ENCODE measurements at places on chromosomes 1 and 21.

- DNase-seq: no peak
Measured at GRCh38 chr1:27676410-27676809, 4.4 kb upstream of the IFI6 start.

DNA sequence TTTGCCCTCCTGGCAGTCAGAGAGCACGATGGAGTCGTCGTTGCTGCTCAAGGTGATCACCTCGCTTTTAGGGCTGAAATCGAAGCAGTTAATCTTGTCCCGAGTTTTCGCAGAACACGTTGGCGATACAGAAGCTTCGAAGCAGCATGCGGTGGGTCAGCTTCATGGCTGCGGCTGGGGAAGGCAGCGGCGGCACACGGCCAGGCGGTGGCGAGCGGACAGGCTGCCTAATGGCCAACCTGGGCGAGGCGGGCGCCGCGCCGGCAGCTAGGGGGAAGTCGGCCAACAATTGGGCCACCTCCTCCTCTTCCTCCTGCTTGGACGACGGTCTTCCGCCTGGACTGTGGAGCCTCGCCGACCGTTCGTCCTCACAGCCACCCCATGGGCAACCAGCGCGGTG lies 34.8 kb downstream of the CDC7 start:
- no peak for DNase-seq

DNA sequence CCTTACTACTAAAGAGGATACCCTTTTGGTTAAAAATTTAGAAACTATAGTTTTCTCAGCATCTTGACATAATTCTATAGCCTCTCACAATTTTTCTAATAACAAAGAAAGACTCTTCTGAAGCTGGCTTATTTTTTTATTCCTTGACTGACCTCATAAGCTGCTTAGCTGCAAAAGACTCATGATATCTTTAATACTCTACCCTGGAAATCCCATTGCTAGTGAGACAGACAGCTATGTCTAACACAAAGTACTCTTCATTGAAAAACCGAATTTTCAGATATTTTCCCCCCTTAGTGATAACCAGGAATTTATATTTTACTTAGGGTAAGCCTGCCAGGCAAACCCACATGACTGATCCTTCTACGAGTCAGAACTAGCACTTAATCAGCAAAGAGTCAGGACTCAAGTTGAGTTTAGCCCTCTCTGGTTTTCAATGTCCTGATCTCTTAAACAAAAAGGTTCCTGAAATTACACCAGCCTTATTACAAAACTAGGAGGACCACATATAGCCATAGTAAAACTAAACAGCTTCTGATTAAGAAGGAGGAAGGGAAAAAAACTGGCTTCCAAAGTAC lies 56.9 kb downstream of the ENAH start:
- no peak for DNase-seq

DNA sequence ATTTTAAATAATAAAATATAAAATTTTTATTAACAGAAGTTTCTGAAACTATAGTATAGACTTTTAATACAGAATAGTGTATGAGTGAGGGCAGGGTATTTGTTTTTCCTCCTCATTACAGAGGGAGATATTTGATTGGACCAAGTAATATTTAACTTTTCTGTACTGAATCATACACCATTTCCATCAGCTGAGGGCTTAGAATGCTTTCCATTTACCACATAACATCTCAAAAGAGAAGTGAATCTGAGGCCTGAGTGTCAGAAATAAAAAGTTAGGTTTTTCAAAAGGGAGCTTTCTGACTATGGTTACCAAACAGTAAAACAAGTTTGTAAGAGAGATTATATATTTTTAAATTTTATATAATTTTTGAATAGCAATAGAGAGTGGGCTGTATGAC lies 29.5 kb downstream of the TLCD4 start:
- DNase-seq: no peak

DNA sequence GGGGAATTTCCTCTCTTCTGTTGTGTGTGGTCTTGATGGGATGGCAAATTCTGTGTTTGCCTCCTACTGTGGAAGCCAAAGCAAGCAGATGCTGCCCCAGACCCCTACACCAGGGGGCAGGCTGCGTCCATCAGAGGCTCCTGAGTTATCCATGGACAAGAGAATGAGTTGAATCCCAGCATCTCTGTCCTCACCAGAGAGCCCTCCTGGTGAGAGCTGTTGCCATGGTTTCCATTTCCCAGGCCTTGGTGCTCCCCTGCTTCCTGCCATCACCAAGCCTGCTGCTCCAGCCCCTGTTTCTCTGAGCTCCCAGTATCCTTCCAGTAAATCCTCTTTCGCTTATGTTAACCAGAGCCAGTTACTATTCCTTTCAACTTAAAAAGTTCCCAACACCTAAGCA lies 20.4 kb upstream of the GNG12 start:
- no peak for DNase-seq

- DNase-seq: no peak
Measured at GRCh38 chr1:168613038-168613451, 36.6 kb downstream of the XCL1 start.

DNA sequence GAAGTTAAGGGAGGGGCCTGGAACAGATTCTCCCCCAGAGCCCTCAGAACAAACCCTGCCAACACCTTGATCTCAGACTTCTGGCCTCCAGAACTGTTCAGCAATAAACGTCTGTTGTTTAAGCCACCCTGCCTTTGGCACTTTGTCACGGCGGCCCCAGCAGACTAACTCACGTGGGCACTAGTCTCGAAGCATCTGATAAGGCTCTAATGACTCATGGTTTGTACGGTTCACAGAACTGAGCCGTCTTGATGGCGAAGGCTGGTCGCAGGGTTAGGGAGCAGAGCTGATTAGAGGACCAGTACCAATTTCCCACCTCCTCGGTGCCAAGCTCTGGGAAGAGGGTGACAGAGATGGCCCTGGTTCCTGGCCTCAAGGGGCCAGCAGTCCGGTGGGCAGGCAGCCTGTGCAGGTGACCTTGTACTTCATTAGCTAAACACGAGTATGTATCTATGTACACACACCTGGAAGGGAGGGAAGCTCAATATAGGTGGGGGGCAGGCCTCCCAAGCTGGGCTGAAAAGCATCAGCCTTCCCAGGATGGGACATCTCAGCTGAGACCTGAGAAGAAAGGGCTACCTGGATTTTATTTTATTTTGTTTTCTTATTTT lies 112.8 kb downstream of the MRPS6 start:
- DNase-seq: no peak

- no peak for DNase-seq
Measured at GRCh38 chr21:42058631-42059111, 12.4 kb upstream of the UMODL1 start.

DNA sequence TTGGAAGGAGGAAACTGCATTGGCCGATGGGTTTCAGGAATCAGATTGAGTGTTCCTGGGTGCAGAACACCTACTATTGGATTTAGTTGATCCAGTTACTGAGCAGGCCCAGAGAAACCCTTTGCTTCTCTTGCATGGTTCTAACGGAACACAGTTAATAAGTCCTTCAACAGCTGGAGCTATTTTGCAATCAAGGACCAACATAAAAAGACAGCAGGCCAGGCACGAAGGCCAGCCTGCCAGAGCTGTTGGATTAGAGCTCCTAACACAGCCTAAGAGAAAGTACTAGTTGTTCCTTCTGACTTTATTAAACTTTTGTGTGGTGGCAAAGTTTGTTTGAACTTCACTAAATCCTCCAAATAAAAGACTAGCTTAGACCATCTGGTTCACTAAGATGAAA lies 148.0 kb upstream of the LMO4 start:
- no peak for DNase-seq

GRCh38 chr1:15231714-15232201 lies 15.3 kb upstream of the FHAD1 start:
- DNase-seq: no peak

DNA sequence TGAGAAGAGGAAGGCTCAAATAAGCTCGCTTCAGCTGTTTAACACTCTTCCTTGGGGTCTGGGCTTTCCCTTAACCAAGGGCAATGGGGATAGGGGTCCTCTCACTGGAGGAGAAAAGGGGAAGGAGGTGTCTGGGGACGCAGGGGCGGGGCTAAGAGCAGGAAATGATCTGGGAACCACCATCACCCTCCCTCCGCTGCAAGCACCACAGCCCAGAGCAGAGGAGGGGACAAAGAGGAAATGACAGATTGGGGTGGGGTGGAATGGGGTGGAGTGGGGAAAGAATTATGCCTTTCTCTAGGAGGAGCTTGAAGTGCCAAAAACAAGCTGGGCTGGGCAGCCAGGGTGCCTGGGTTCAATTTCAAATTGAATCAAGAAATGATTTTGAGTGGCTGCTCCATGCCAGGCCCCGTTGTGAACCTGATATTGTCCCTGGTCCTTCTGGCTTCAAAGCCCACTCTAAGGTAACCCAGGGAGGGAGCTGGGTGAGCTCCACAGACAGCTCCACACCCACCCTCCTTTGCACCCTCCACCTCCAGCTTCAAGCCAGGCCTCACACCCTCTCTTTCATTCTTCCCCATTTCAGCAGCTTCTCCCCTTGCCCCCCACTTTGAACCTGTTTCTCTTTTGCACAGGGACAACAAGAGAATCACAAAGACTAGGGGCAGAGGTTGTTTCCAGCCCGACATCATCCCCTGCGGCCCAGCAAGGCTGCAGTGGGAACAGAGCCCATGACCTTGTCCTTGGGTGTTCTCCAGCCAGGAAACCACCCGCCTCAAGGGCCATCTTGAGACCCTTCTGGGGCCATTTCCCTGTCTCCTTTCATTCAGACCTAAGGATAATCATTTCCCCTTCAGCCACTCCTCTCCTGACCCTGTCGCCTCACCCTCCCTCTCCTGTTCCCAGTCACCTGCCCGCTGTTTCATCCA lies 1.1 kb downstream of the ARHGAP30 start:
- peak; percentile 42 for DNase-seq

DNA sequence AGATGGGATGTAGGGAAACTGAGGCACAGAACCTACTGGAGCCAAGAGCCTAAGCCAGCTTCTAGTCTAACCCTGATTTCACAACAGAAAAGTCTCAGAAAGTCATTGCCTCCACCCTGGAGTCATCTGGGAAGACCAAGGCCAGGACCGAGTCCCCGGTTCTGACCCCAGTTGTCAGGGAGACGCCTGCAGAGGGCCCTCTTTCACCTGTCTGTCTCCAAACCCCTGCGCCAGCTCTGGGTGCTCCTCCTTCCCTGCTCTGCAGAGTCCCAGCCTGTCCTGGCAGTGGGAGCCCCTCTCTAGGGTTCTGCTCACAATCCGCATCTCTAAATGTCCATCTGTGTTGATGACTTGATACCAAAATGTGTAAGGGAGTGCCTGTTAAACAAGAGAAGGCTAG lies 149.7 kb downstream of the PGBD5 start:
- DNase-seq: no peak

GRCh38 chr1:89802841-89803240 lies 18.0 kb upstream of the LRRC8D start:
- no peak for DNase-seq

DNA sequence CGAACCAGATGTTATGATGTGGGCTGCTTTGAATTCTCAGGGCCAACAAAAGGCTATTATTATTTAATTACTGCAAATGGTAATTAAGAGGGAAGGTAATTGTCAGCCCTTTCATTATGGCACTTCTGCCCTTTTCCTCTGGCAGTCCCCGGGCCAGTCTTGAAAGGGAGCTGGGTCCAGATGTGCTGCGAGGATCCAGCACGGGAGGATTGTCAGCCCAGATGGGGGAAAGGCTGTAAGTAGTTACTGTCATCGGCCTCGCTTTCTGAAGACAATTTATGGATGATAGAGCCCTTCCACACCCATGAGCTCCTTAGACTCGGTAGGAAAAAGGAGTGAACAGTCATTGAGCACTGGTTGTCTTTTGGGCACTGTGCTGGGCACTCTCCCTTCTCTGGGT lies 8.7 kb upstream of the ZNF362 start:
- no peak for DNase-seq

Measured in stimulated activated CD8-positive, alpha-beta memory T cell treated with anti-CD3 and anti-CD28 coated beads, Interleukin-15, amount 100 ng/mL, for 24 hours (primary cell).